ENCODE measurements at places on chromosomes 3 and 15. TPM values are rescaled to one million over a fixed set of nuclear protein-coding genes. Genes with fewer than 3 reads are reported as not detected.

GOLGA6D gene
- total RNA-seq = not detected

RTP3 gene
- not detected for total RNA-seq

C3orf49 gene
- not detected for total RNA-seq

PLA2G4F gene
- not detected for total RNA-seq

GOLGA6L4 gene
- 0.32 TPM for total RNA-seq

GCNT3 gene
- total RNA-seq = 0.59 TPM

XCR1 gene
- not detected for total RNA-seq

P3H2 gene
- total RNA-seq = 18.1 TPM

THRB gene
- total RNA-seq = 0.16 TPM

RASGRF1 gene
- total RNA-seq = 0.45 TPM

WDR49 gene
- not detected for total RNA-seq

MST1R gene
- not detected for total RNA-seq

BOC gene
- not detected for total RNA-seq

SPSB4 gene
- total RNA-seq = 0.08 TPM

PARP16 gene
- total RNA-seq = 7.4 TPM

CHL1 gene
- 106 TPM for total RNA-seq

SI gene
- total RNA-seq = not detected

AMT gene
- total RNA-seq = not detected

CCR8 gene
- not detected for total RNA-seq

DNA sequence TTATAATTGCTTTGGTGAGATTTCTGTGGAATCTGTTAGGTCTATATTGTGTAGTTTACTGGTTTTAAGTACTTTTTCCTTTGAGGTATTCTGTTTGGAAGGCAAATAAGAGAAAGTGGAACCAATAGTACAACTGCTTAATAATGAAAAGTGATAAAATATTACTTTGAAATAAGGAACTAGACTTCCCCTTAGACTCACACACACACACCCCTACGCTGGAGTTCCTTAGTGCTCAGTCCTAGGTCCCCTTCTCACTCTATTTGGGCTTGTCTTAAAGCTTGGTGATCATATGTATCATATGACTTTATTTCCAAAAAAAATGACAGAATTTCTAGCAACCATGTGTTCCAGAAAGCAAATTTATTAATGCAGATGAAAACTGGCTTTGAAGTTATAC is 494.0 kb upstream of the TGFBR2 start:
- DNase-seq = no peak

GRCh38 chr3:61460636-61461035 is 100.7 kb upstream of the PTPRG start:
- no peak for DNase-seq

DNA sequence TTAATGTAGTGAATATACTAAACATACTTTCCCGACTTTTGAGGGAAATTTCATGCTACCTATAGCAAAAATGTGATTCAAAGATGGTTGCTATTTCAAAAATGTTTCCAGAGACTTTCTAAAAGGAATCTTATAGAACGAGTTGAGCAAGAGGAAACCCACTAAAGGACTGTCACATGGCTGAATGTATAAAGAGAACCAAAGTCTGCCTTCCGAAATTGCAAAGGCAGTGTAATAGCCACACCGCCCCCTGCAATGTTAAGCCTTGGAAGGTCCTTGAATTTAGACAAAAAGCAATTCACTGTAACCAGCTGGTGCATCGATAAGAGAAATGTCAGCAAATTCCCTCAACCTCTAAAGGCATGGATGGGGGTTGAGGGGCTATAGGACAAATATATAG is 142.8 kb downstream of the CHL1 start:
- peak; percentile 95 for DNase-seq

DNA sequence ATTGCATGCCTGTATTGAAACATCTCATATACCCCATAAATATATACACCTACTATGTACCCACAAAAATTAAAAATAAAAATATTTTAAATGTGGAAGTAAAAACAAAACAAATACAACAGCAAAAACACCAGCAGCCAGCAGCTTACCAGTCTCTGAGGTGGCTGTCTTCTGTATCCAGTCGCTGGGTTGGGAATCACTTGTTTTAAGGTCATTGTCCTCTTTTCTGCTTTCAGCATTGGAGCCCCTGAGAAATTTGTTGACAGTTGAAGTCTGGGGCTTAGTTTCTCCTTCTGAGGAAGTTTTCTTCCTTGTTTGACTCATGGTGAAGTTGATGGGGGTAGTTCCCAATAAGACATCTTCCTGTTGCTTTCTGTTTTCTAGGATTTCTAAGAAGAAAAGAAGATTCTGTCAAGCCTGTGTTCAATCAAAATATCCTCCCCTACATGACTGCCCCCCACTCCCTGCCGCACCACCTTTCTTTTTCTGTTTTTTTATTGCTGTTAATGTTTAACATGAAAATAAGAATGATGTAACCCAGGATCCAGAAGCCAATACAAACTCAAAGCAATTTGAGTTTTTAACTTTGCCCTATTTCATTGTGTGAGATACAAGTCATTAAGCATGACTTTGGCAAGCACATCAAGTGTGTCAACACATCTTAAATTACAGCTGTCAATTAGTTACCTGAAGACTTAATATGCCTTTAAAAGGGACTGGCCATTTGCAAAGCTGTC is at the start of gene LRRC31:
Gene LRRC31, minus strand, starts transcription at position 452 of the 737 bp plus-strand sequence. Its CDS starts 128 bp downstream, at position 324.
- DNase-seq = no peak

DNA sequence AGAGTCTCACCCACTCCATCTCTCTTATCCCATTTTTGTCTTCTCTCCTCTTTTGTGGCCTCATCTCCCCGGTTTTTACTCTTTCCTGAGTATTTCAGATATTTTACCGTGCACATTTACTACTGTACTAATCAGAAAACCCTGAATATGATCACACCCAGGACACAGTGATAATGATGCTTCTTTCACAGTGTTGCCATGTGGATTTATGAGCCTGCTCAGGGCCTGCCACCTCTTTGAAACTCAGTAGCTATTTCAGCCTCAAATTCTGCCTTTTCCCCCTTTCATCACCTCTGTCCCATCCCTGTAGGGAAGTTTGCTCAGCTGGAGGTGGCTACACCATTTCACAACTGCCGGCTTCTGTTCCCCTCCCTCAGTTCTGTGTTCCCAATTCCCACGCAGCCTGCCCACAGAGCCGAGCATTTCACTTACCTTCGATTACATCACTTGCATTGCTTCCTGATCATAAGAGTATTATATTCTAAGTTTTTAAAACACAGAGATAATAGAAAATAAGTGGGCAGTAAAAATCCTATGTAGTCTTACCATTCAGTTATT is 33.2 kb downstream of the ARNT2 start:
- DNase-seq = no peak

- no peak for DNase-seq
Observed at GRCh38 chr15:53256457-53256856, 466.3 kb upstream of the ONECUT1 start.

DNA sequence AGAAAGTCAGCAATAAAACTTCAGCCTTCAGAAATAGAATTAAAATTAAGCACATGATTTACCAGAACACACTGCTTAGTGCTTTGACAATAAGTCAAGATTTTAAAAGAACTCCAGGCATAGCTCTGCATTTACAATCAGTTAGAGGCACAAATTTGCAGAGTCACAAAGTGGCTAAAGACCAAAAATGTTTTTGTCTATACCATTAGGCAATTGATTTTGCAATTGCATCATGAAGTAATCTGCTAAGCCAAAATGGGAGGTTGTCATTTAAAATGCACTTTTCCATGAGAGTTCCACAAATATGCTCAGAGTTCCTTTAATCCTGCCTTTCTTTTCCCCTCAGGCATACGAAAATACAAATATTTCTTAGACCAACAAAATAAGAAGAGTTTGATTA is 10.1 kb upstream of the DCP1A start:
- DNase-seq = no peak

DNA sequence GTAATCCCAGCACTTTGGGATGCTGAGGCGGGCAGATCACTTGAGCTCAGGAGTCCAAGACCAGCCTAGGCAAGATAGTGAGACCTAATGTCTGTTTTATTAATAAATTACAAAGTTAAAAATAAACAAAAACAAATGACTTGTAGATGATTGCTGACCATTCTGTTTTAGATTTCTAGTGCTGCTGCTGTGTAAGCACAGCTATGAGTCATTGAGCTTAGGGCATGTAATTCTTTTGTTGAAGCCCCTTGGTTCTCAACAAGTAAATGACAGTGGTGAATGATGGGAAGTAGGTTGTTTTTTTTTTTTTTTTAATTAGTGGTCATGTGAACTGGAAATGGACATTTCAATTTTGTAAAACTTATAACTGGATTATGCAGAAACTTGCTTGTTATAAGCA is 63.3 kb downstream of the LEO1 start:
- no peak for DNase-seq

GRCh38 chr3:165748094-165748493 is 89.1 kb downstream of the BCHE start:
- DNase-seq = no peak

DNA sequence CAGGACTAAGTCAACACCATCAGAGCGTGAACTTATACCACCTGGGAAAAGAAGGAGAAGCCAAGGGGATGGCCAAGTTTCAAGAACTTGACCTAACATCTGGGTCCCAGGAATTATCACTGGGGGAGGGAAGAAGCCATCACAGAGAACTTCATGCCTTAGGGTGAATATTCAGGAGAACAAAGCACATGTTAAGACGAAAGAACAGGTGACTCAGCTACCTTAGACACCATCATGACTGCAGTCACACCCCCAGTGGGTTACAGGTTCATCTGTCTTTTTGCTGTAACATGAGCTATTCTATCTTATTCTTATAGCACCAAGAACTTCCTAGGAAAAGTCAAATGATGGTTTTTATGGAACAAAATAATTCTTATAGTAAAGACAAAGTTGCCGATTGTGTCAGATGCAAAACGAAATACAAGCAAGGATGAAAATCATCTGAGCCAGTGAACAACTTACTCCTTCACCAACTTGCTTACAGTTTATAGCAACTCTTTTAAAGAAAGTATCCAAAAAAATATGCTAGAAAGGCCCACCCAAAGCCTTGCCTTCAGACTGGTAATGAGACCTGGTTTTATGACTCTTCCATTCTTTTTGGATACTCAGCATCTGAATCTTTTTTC is 72.0 kb downstream of the TPRA1 start:
- no peak for DNase-seq

GRCh38 chr15:48781481-48782081 is 29.3 kb downstream of the CEP152 start:
- DNase-seq = no peak

DNA sequence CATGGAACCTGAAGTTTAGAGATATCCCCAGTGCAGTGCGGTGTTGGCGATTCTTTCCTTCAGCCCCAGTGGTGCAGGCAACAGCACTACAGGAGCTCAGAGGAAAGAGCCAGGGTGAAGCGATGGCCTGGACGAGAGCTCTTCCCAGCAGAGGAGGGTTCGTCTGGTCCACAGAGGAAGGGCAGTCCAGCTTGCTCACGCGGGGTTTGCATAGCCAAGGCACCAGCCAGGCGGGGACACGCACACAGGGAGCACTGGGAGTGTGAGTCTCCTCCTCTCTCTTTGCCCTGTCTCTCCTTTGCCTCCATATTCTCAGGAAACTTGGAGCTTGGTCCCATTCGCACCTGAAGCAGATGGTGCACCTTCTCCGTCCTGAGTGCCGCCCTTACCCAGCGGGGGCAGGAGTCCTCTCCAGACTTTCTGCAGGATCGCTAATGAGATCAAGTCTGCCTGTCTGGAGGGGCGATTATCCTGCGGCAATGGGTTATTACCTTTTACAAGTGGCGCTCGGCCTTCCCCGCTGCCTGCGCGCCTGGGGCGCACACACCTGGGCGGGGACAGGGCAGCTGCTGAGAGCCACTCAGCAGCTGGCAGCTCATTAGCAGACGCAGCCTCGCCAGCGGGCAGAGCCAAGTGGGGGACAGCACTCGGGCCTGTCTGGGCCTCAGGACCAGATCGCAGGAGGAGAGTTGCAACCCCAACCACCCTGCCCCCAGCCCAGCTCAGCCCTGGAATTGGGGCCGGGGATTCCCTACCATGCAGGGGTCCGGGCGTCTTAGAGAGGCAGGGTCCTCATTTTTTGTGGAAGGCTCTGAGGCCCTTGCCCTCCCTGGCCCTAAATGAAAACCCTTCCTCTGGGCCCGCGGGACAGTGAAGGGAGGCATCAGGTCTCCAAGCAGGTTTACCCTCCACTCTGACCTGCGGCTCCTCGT is 119.0 kb upstream of the MEF2A start:
- DNase-seq = no peak

DNA sequence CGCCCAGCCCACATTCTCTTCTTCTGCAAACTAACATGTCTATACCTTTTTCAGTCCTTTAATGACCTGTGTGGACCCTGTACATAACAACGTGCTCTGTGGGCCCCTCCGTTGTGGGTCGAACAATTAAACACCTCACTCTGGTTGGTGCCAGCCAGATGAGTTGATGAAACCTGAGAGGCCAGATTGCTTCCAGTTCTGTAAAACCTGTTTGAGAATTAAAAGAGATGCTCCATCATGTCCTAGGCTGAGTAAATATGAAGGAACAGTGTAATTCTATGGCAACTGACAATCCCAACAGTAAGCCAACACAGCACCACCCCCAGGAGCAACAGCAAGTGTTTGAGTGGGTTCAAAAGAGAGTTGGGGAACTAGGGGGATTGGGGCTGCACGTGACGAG is 5.7 kb upstream of the THBS1 start:
- no peak for DNase-seq

DNA sequence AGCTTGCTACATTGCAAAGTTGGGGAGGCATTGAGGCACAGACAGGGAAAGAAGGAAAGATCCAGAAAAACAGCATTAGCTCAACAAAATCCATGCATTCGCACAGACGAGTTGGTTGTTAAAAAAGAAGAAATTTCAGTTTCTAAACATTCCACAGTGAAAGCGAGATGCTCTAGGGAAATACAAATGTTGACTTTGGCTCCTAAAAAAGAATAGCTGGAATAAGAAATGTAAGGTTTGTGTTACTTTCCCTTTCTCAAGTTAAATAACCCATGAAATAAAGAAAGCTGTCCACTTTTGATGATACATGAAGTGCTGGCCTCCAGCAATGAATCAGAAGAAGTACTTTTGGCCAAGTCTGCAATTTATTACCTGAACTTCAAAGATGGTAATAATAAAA is 465.1 kb downstream of the ERC2 start:
- no peak for DNase-seq

DNA sequence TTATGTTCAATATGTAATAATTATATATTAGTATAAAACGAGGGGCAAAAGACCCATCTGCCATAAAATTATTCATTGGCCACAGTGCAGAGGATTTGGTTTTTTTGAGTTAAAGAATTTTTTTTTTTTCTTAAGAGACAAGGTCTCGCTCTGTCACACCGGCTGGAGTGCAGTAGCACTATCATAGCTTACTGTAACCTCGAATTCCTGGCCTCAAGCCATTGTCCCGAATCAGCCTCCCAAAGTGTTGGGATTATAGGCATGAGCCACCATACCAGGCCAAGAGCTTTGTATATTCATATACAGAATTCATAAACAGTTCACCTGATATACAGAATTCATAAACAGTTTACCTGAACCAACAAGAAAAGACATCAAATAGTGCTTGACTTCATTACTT is 20.2 kb upstream of the LRRFIP2 start:
- DNase-seq = no peak

- no peak for DNase-seq
Observed at GRCh38 chr3:126528419-126528799, 4.5 kb downstream of the CHST13 start.

- DNase-seq = no peak
Observed at GRCh38 chr3:124920718-124921117, 13.8 kb downstream of the MUC13 start.
